ENCODE measurements at places on chromosomes 3 and 15. TPM values are rescaled to one million over a fixed set of nuclear protein-coding genes. Genes with fewer than 3 reads are reported as not detected.
A peak's percentile ranks its signal among the peaks of the same experiment; 100 is the strongest.

The SNTN gene
- not detected for total RNA-seq

The ADGRG7 gene
- not detected for total RNA-seq

The TMEM108 gene
- total RNA-seq: not detected

The EFHB gene
- total RNA-seq: not detected

The PSTPIP1 gene
- total RNA-seq: not detected

DNA sequence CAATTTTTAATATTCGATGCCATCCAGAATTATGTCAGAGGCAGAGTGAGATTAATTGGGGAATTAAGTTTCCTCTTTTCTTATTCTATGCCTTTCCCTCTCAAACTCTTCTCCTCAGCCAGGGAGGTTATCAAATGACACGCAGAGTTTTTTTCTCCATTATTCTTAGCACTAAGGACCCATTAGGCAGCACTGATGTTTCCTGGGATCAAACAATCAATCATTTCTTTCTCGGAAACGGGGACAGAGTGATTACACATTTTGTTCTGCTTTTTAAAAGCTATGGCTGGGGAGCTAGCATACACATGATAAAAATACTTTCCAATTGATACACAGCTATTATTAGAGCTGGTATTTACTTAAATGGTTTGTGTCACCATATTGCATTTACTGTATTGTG lies 35.3 kb upstream of the PSMD6 start:
- H3K4me1 ChIP-seq: peaks cover 32% of the 10 kb centered on the region
- no peaks in the 10 kb centered on the region for H3K36me3 ChIP-seq
- H3K27ac ChIP-seq: no peak overlapping the region
- DNase-seq: no peak
- H3K27me3 ChIP-seq: no peaks in the 10 kb centered on the region

DNA sequence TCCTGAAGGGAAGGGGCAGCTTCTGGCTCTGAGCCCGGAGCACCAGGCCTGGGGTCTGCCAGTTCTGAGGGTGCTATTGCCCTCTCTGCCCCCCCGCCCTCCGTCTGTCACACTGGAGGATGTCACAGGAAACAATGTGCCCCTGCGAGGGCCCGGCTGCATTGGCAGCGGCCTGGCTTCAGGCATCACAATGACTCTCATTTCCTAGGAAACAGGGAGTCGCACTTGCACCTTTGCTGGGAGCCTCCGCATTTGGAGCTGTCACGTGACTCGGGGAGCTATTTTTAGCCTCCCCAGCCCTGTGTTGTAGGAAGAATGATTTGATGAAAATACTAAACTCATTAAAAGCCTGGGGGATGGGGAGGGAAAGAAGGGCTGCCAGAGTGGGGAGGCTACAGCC lies 518.9 kb downstream of the SHQ1 start:
- no peaks in the 10 kb centered on the region for H3K4me1 ChIP-seq
- H3K36me3 ChIP-seq: no peaks in the 10 kb centered on the region
- DNase-seq: no peak

DNA sequence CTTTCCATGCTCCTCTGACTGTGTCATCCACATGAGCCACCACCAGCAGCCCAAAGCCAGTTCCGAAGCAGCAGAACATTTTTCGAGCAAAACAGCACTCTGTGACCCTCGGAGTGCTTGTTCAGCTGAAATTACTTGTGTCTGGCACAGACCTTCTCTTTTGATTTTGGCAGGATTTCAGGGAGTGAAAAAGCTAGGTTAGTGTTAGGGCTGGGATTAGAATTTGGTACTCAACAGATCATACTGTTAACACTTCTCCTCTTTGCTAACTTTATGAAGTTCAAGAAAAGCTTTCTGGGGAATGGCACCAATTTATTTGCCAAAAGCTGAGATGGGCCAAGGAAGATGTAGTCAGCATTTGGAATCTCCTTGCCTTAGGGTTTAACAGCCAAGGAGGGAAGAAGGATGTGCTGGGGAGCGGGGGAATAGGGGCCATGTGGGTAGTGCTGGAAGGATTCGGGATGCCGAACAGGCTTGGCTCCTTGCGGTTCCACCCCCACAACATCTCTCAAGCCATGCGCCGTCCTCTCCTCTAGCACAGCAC lies 55.1 kb upstream of the TRA2B start:
- DNase-seq: no peak
- no peaks in the 10 kb centered on the region for H3K27me3 ChIP-seq
- H3K27ac ChIP-seq: no peak overlapping the region
- H3K4me1 ChIP-seq: no peaks in the 10 kb centered on the region
- no peaks in the 10 kb centered on the region for H3K36me3 ChIP-seq

DNA sequence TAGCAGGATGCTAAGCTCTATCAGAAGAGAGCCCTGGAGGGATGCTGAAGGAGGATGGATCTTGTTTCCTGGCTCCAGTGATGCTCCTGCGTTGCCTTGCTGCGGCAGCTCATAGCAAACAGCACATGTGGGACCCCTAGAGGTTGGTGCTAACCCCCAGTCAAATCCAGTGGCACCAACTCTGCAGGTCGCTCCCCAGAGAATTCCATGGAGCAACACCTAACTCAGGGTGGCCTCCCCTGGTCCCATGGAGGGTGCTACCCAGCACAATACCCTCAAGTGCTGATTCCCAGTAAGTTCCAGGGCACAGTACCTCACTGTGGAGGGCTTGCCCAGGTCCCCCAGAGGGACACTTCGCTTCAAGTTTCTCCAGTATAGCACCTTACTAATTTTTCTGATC lies 231.2 kb downstream of the NEK10 start:
- peaks cover 18% of the 10 kb centered on the region for H3K27me3 ChIP-seq
- no peak overlapping the region for H3K4me3 ChIP-seq

- H3K27ac ChIP-seq: no peak overlapping the region
- H3K4me1 ChIP-seq: peaks cover 6% of the 10 kb centered on the region
- DNase-seq: peak; percentile 32
- no peaks in the 10 kb centered on the region for H3K27me3 ChIP-seq
These were observed 334.9 kb upstream of the NR2F2 start for GRCh38 chr15:95995375-95996168.

DNA sequence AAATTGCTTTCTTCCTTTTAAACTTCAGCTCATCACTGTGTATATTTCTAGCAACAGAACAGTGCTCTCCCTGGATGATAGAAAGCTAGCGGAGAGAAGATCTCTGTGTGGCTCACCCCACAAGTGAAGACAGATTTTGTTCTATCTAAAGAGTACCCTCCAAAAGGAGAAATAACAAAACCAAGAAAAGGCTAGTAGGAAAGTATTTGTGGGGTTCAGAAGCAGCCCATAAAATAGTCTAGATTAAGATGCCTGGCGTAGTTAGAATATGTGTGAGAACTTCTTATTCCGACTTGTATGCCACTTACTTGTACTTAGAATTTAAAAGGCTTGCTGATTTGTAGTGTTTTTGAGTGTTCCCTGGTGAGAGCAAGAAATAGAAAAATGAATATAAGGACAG lies 214.9 kb upstream of the IL12A start:
- peaks cover 18% of the 10 kb centered on the region for H3K4me1 ChIP-seq
- DNase-seq: no peak
- no peak overlapping the region for H3K4me3 ChIP-seq
- H3K36me3 ChIP-seq: no peaks in the 10 kb centered on the region
- no peak overlapping the region for H3K27ac ChIP-seq

DNA sequence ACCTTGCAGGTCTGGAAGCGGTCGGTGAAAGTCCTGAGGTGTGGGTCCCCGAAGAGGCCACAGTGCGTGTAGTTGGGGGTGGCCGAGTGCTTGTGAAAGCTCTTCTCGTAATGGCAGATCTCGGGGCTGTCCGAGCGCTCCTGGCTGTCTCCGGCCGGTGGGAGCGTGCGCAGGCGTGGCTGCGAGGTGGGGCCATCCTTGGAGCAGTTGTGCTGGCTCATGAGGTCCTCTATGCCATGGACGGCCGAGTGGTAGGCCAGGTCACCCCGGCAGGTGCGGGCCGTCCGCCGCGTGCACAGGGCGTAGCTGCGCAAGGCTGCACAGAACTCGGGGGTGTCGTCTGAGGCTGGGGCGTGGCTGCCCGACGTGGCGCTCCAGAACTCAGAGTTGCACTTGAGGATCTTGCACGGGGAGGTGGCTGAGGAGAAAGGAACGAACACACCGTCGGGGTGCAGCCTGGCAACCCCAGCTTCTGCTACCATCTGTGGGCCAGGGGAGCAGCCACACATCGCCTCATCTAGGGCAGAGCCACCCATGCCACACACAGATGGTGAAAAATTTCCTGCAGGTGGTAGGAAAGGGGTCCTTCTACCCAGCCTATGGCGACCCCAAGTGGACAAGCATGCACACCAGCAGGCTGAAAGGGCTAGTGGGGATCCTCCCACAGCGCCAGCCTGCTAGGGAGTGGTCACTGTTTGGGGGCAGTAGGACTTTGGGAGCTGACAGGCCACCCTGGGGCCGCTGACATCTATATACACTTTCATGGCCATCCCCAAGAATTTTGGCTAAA lies 36.7 kb downstream of the RGMA start:
- H3K27ac ChIP-seq: no peak overlapping the region
- H3K4me1 ChIP-seq: no peaks in the 10 kb centered on the region
- peak; percentile 17 for DNase-seq
- H3K4me3 ChIP-seq: no peak overlapping the region
- H3K36me3 ChIP-seq: no peaks in the 10 kb centered on the region

DNA sequence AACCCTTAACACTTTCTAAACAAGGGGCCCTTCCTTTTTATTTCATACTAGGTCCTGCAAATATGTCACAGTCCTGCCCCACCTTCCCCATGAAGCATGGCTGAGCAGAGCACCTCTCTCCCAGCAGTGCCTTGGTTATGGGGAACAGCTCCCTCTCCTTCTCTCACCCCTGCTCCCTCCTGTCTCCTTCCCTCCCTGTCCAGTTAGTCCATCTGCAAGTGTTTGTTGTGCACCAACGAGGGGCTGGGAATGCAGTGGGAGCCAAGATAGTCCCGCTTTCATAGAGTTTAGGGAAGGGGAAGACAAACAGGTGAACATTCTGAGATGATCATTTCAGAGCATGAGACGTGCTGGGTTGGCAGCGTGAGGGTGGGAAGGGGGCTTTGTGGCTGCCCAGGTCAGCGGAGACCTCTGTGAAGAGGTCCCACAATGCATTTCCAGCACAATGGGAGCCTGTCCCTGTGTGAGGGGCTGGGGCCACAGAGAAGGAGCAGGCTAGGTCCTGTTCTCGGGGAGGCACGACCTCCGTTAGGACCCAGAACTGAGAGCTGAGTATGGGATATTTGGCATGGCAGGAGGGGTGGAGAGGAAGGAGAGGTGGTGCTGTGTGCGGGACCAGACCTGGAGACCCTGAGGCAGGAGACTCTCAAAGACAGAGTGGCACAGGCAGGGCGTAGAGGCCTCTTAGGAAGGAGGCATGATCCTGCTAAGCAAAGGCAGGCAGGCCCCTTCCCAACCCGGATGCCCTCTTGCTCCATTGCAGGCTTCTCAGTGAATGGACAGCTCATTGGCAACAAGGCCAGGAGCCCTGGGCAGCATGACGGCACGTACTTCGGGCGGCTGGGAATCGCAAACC lies 5.5 kb upstream of the ITIH3 start:
- no peak overlapping the region for H3K4me3 ChIP-seq
- DNase-seq: no peak
- H3K27me3 ChIP-seq: no peaks in the 10 kb centered on the region
- H3K4me1 ChIP-seq: no peaks in the 10 kb centered on the region
- no peak overlapping the region for H3K27ac ChIP-seq
